A549 treated with Mapracorat at 1 μM for 4 hours (cell line): ENCODE measurements at places on chromosomes 12 and 14. TPM values are rescaled to one million over a fixed set of nuclear protein-coding genes. Genes with fewer than 3 reads are reported as not detected.

METTL1 gene
- 47.6 to 55.6 TPM (median 52.6 TPM) in 5 replicates for total RNA-seq

LGR5 gene
- not detected in 5 replicates for total RNA-seq

RNU4-1 gene
- total RNA-seq, result not detected in 5 replicates

SPTB gene
- 1.4 to 1.9 TPM (median 1.5 TPM) in 5 replicates for total RNA-seq

TSPAN11 gene
- total RNA-seq, result 0.05 to 0.15 TPM (median 0.07 TPM) in 5 replicates

CLECL1 gene
- not detected in 5 replicates for total RNA-seq

KIF5A gene
- 0.13 to 0.29 TPM (median 0.20 TPM) in 5 replicates for total RNA-seq

PRB2 gene
- not detected in 5 replicates for total RNA-seq

TAS2R50 gene
- total RNA-seq, result not detected in 5 replicates

DHRS7 gene
- 76.6 to 89.0 TPM (median 79.1 TPM) in 5 replicates for total RNA-seq
